ENCODE measurements at places on chromosomes 1 and 21. TPM values are rescaled to one million over a fixed set of nuclear protein-coding genes. Genes with fewer than 3 reads are reported as not detected.

DNA sequence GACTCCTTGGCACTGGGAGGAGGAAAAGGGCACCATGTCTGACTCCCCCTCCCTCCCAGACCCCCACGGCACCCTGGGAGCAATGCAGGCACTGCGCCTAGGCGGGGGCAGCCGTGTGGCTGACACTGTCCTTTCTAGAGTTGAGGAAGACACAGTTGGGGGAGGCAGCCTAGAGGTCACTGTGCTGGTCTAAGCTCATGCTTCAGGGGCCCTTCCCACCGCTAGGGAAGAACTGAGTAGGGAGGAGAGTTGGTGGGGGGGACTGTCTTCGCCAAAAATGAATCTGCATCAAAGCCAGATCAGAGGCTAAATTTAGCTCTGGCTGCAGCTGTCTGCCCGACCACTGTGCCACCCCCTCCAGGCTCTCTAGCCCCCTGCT, 3.4 kb downstream of the SEMA6C start:
- no peak for DNase-seq

DNA sequence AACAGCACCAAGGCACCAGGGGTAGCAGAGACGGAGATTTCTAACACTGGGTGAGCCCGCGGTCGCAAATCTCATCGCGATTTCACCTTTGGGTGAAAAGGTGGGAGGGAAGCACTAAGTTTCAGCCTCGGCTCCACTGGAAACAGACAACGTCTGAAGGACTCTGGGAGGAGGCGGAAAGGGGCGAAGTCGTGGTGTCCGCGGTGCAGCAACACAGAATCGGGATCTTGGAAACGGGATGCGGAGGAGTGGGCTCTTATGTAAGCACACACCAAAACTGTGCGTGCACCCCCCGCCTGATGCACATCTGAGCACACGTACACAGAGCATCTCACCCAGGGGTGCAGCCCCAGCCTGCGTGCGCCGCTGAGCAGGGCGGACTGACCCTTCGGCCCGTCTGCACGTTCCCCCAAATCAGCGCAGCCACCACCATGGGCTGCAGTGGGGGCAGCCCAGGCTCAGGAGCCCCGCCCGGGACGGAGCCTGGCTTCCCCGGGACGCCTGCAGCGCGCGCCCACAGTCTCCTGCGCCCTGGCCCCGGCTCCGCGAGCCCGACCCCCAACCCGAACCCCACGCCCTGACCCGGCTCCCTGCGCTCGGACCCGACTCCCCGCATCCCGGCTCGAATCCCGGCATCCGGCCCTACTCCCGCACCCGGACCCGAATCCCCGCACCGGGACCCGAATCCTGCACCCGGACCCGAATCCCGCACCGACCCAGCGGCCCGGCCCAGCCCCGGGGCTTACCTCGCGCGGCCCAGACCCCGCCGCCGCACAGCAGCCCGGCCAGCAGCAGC, 670 bp downstream of the CLSTN1 start:
- DNase-seq, result no peak

GRCh38 chr1:243475966-243476365, 220.1 kb downstream of the SDCCAG8 start:
- peak; percentile 17 for DNase-seq

DNA sequence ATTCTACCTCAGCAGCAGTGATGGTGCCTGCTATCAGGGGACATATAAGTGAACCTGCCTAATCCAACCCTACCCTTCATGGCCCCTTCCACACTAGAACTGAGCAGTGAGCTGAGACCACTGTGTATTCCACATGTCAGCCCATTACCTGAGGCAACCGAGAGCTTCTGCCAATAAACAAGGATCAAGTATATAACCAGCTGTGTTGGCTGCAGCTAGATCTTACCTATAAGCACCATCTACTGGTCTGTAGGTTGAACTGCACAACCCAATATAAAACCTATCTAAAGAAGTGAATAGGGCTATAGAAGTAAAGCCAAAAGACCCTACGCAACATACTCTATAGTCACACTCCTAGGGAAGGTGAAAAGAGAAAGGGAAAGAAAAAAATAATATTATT, 376.9 kb downstream of the HHIPL2 start:
- no peak for DNase-seq

GRCh38 chr1:55816456-55817426, 601.6 kb upstream of the USP24 start:
- DNase-seq, result peak; percentile 25

GRCh38 chr1:226810681-226811080, 59.7 kb upstream of the PSEN2 start:
- no peak for DNase-seq

GRCh38 chr1:111804776-111805175, 49.1 kb downstream of the DDX20 start:
- DNase-seq, result no peak

GRCh38 chr1:60273185-60273584, 199.6 kb upstream of the C1orf87 start:
- no peak for DNase-seq

DNA sequence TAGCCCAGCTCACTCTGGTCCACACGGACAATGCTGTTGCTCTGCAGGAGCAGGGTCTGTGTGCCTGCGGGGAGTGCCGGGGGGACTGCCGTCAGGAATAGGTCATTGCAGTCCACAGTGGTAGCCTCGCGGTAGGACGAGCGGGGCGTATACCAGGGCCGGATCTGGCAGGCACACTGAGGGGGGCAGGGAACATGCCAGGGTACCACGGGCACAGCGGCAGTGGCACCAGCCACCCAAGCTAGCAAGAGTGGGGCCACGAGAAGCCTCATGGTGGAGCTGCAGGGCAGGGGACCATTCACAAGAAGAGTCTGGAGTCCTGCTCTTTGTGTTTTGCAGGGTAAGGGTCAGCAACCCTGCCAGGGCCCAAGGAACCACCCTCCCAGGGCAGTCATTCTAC, 65.8 kb downstream of the LRRN2 start:
- no peak for DNase-seq

DNA sequence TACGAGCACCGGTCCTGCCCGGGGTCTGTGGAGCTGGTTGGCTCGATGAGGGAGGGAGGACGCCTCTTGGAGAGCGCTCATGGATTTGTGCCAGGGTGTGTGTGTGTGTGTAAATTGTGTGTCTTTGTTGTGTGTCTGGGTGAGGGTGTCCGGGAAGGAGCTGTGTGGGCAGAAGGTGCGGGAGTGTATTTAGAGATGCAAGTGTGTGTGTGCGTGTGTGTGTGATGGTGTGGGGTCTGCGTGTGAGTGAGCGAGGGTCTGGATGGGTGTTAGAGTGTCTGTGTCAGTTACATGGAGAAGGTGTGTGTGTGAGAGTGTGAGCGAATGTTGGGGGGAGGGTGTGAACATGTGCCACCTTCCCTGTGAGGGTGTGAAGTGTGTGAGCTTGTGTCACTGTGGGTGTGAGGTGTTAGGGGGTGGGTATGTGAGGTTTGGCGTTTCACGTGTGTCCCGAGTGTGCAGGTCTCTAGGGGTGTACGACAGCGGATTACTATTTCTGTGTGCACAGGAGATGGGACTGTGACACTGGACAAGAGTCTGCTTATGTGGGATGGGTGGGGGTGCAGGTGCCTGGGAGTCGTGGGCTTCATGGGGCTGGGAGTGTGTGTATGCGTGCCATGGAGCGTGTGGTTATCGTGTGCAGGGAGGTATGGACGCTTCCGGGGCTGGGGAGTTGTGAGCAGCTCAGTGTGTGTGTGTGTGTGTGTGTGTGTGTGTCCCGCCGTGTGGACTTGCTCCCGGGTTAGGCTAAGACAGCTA, 880 bp downstream of the IGSF21 start:
- no peak for DNase-seq

GRCh38 chr1:190578017-190578416, 100.4 kb upstream of the BRINP3 start:
- DNase-seq, result no peak

The KIF26B gene
- 5.8 TPM for polyA plus RNA-seq

Data from right lung (tissue), 10 donors.